Activated CD4-positive, alpha-beta T cell treated with anti-CD3 and anti-CD28 coated beads, Interleukin-2, amount 50 U/mL, for 24 hours (primary cell): ENCODE measurements at places on chromosomes 13 and 19.

- peak; percentile 81 for DNase-seq
Observed at GRCh38 chr19:15584541-15585115, 30.4 kb upstream of the CYP4F8 start.

- no peak for DNase-seq
Observed at GRCh38 chr13:43132911-43133310, 109.5 kb downstream of the DNAJC15 start.

- DNase-seq: no peak
Observed at GRCh38 chr13:50131920-50132903, 117.0 kb downstream of the KCNRG start.

DNA sequence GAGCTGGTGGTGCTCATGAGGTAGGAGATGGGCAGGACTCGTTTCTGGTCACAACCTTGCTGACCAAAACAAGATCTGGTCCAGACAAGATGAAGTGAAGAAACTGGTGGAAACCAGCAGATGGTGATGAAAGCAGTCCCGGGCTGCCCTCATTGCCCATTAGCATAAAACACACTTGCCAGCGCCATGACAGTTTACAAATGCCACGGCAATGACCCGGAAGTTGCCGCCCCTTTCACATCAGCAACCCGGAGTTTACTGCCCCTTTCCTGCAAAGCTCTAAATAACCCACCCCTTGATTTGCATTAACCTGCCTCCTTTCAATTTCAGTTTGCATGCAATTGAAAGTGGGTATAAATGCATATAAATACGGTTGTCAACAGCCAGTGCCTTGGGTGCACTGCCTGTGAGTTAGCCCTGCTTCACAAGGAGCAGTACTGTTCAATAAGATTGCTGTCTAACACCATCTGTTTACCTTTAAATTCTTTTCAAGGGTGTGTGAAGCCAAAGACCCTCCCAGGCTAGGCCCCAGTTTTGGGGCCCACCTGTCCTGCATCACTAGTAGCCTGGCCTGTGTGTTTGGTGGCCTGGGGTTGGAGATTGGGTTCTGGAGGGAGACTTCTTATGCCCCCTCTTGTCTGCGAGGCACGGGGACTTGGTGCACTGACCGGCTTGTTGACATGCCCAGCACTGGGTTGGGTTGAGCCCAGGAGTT is 38.8 kb downstream of the CHST8 start:
- no peak for DNase-seq
